Activated T-cell treated with anti-CD3 and anti-CD28 coated beads, Interleukin-2, amount 50 U/mL, for 1 hour (primary cell): ENCODE measurements at places on chromosomes 5 and 9.

- DNase-seq = no peak
Observed at GRCh38 chr9:106728860-106729259, 134.1 kb upstream of the ZNF462 start.

- no peak for DNase-seq
Observed at GRCh38 chr5:127673117-127673800, 24.4 kb downstream of the CTXN3 start.

GRCh38 chr5:97525780-97526179 lies 342.7 kb upstream of the RIOK2 start:
- no peak for DNase-seq

GRCh38 chr5:163915481-163915961 lies 410.1 kb downstream of the MAT2B start:
- no peak for DNase-seq

DNA sequence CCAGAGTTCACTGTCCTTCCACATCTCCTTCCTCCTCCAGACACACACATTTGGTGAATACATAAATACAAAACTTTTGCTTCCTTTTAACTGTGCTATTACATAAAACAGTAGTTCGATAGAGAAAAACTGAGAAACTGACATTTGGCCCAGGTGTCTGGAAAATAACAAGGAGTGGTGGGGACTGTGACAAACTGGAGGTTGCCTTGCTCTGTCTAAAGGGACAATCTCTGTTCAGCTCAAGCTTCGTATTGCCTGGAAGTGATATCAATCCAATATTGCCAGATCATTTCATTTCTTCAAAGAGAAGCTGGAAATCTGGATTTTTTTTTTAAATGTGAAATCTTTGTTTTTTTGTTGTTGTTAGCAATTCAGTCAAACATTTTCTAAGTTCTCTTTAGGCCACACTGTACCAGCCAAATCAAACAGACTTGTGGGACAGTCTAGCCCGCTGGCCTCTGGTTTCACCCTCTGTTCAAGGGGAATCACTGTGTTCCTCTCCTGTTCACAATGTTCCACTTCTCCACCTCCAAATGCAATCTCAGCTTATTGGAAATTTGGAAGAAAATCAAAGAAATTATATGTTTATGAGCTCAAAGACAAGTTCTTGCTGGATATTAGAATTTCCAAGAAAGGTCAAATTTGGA lies 612.5 kb downstream of the KIF4B start:
- no peak for DNase-seq

- DNase-seq = no peak
Observed at GRCh38 chr9:114697951-114698351, 16.0 kb upstream of the TEX48 start.
